Esophagus mucosa (tissue), 1 donor: ENCODE measurements at places on chromosomes 16 and 17. TPM values are rescaled to one million over a fixed set of nuclear protein-coding genes. Genes with fewer than 3 reads are reported as not detected.

DNA sequence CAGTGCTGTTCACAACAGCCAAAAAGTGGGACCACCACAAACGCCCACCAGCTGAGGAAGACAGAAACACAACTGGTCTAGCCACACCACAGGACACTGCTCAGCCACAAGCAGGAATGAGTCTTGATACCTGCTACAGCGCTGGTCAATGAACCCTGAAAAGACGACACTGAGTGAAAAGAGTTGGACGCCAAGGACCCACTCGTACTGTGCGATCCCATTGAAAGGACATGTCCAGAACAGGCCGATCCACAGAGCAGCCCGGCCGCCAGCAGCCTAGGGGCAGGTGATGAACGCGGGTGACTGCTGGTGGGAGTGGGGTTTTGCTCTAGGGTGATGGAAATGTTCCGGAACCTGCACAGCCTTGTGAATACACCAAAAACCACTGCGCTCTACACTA lies 10.6 kb upstream of the SLC38A8 start:
- no peak for ATAC-seq

- ATAC-seq, result no peak
Observed at GRCh38 chr17:82507631-82508175, 11.8 kb upstream of the FOXK2 start.

GRCh38 chr17:17224137-17224536 lies 12.8 kb downstream of the FLCN start:
- no peak for ATAC-seq

Gene TNFRSF17
- total RNA-seq, result 0.24 TPM

Gene NAE1
- 41.2 TPM for total RNA-seq

Gene SSTR5
- not detected for total RNA-seq

Gene CD19
- total RNA-seq, result 0.40 TPM

DNA sequence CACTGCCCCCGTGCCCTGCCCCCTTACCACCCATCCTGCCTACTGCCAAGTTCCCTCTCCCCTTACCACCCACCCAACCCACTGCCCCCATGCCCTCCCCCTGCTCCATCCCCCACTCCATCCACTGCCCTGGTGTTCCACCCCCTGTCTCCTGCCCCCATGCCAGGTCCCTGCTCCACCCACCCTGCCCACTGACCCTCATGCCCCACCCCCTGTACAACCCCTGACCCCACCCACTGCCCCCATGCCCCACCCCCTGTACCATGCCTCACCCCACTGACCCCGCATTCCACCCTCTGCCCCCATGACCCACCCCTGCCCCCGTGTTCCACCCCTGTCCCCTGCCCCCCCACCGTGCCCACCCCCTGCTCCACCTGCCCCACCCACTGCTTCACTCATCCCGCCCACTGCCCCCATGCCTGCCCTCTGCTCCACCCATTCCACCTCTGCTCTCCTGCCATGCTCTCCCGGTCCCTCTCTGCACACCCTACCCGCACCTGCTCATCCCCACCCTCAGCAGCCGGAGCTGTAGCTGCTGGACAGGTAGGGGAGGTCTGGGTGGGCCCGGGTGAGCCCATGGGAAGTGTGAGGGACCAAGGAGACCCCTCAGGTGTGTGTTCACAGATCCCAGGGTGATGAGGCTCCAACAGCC lies 7.4 kb upstream of the FN3KRP start:
- no peak for ATAC-seq

- peak; percentile 17 for ATAC-seq
Observed at GRCh38 chr16:70706948-70707465, 21.2 kb upstream of the MTSS2 start.

GRCh38 chr17:78527345-78527744 lies 49.9 kb downstream of the DNAH17 start:
- ATAC-seq, result no peak

- ATAC-seq, result no peak
Observed at GRCh38 chr16:60217787-60218186, 1483.7 kb upstream of the GOT2 start.

Gene HID1
- total RNA-seq, result 3.1 TPM

Gene IFT20
- 14.0 TPM for total RNA-seq

Gene CMTM2
- not detected for total RNA-seq

Gene PERCC1
- not detected for total RNA-seq

Gene CCNF
- 11.1 TPM for total RNA-seq

DNA sequence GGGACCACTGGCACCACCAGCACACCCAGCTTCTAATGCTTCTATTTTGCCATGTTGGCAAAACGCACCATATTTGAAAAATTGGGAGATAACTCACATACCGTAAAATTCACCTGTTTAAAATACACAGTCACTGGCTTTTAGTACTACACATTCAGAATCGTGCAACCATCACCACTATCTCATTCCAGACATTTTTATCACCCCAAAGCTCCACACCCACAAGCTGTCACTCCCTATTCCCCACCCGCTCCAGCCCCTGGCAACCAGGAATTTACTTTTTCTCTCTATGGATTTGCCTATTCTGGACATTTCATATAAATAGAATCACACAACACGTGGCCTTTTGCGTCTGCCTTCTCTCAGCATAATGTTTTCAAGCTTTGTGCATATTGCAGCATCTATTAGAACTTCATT lies 25.0 kb downstream of the PPL start:
- ATAC-seq, result no peak

- ATAC-seq, result no peak
Observed at GRCh38 chr17:9906616-9907015, 1.5 kb upstream of the RCVRN start.

DNA sequence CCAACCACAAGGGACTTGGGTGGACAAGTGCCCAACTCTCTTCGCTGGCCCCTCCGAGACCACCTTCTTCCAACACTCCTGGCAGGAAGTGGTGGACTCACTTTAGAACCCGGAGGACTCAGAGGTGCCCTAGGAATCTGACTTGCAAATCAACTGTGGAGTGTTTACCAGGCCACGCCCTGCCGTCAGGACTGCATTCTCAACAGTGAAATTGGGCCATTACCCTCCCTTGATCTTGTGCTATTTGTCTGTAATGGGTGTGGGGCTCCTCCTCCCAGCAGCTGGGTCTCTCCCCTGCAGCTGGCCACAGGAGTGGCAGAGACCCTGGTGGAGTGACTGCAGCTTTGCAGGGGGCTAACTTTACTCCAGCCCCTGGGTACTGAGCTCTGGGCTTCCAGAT lies 212.2 kb upstream of the RPL38 start:
- no peak for ATAC-seq

Gene PYY
- not detected for total RNA-seq

Gene TLCD3B
- total RNA-seq, result 0.20 TPM

Gene PARN
- total RNA-seq, result 22.5 TPM

- no peak for ATAC-seq
Observed at GRCh38 chr17:14303343-14304221, 2.7 kb downstream of the HS3ST3B1 start.
